Activated CD4-positive, CD25-positive, alpha-beta regulatory T cell treated with anti-CD3 and anti-CD28 coated beads, Interleukin-2, amount 50 U/mL, for 16 hours (primary cell): ENCODE measurements at places on chromosomes 4 and X.

DNA sequence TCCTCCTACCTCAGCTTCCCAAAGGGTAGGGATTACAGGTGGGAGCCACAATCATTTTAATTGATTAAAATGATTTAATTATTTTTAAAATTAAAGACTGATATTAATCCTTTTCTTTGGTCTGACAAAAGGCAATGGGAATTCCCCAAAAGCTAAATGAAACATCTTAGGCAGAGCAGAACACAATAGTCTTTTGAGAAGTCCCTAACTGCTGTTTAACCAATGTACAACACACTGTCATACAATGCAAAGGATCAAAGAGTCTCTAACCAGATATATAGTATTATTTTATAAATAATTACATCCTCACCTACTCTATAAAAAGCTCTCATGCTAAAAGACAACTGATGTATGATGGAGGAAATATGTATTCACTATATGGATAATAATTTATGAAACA is 47.0 kb downstream of the THAP9 start:
- no peak for DNase-seq

DNA sequence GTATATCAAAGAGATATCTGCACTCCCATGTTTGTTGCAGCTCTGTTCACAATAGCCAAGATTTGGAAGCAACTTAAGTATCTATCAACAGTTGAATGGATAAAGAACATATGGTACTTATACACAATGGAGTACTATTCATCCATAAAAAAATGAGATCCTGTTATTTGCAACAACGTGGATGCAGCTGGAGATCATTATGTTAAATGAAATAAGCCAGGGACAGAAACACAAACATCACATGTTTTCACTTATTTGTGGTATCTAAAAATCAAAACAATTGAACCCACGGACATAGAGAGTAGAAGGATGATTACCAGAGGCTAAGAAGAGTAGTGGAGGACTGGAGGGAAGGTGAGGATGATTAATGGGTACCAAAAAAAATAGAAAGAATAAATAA is 14.2 kb downstream of the IQCM start:
- DNase-seq, result no peak

GRCh38 chr4:40418430-40419230 is 83.5 kb downstream of the CHRNA9 start:
- no peak for DNase-seq

- DNase-seq, result no peak
Measured at GRCh38 chr4:107618656-107619055, 101.4 kb downstream of the PAPSS1 start.

DNA sequence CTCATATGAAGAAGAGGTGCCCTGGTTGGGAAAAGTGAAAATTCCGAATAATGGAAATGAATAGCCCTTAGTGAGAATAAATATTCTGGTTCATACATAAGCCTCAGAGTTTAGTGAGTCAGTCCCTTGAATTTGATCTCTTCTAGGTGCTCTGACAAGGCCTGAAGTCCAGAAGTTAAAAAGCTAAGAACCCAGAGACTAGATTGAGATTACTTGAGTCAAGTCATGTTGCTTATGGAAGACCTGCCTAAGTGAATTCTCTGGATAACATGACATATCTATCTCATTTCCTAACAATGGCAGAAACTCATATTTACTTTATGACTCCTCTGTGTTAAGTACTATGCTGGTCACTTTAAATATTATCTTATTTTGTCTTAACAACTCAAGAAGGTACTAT is 10.5 kb upstream of the PRSS48 start:
- DNase-seq, result no peak

DNA sequence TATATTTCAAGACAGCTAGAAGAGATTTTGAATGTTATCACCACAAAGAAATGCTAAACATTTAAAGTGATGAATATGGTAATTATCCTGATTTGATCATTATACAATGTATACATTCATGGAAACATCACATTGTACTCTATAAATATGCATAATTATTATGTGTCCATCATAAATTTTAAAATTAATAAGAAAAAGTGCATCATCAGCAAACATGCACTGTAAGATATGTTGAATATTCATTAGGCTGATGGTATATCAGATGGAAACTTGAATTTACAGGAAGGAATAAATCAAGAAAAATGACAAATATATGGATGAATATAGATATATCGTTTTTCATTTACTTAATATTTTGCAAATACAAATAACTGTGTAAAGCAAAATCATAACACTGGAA is 812.1 kb upstream of the INTU start:
- DNase-seq, result no peak

GRCh38 chrX:103107836-103108235 is 14.9 kb upstream of the NXF3 start:
- no peak for DNase-seq
